ENCODE measurements at places on chromosomes 5 and 9.

DNA sequence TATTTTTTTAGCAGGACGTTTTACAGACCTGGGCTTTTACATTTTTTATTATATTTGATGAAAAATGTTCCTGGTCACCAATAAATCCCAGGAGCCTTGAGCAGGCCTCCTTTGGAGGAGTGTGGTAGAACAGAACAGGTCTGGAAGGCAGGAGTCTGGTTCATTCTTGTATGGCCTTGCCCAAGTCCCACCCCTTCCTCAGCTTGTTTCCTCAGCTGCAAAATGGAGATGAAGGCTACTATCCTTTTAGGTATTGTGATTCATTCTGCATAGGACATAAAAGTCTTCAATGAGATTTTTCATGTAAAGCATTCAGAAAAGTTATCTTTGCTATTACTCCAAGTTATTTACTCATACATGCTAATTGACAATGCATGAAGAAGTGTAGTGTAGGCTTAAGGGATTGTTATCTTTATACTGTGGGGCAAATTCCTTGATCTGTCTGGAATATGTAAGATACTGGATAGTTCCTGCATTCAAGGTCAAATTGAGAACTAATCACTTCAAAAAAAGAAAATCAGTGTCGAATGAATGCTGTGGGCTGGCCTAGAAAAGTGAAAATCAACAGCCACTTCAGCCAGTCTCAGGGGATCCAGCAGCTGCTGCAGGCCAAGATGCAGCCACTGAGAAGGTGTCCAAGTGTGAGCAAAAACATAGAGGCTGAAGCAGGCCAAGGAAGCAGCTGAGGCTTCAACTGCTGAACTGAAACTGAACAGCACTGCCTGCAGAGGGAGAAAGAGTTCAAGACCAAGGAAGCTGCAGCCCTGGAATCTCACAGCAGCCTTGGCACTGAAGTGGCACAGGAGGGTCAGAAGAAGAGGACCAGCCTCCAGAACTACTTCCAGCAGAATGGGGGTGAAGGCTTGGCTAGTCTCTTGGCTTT, 15.5 kb upstream of the SLC36A3 start:
- DNase-seq: no peak

DNA sequence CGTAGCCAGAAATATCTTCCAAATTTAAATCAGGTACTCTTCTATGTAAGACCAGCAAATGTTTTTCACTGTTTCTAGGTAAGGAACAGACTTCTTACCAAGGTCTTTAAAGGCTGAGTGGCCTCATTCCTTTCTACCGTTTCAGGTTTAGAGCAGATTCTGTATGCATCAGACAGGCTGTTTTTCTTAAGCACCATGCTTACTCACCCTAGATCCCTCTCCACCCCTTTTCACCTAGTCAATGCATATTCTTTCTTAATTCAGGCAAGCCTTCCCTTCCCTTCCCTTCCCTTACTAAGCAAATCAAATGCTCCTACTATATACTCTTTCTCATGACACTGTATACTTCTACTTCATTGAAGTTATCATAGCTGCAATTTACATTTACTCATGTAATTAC, 70.7 kb downstream of the RFX3 start:
- DNase-seq: no peak

GRCh38 chr9:134652291-134653225, 11.0 kb downstream of the COL5A1 start:
- no peak for DNase-seq

GRCh38 chr5:181173420-181174342, 26.3 kb downstream of the OR2V2 start:
- DNase-seq: peak; percentile 88

DNA sequence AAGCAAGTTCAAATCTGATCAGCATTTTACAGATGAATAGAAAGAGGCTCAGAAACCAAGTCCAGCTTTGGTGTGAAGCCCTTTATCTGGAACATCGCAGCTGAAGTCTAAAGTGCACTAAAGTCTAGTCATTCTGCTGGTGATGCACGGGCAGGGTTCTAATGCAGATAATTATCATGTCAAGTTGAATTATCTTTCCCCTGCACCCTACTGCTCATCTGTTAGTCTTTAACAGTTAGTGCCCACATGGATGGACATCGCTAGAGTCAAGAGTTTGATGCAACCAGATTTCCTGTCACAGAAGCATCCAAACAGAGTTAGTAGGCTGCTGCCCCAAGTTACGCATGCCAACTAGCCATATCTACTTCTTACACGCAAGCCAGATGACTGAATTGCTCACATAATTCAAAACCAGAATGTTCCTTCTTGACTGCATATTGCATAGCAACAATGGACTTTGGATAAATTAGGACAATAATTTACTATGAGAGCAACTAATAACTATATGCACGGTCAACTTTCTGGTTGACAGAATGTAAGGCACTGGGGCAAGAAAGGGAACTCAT, 1.6 kb upstream of the TOMM5 start:
- no peak for DNase-seq

DNA sequence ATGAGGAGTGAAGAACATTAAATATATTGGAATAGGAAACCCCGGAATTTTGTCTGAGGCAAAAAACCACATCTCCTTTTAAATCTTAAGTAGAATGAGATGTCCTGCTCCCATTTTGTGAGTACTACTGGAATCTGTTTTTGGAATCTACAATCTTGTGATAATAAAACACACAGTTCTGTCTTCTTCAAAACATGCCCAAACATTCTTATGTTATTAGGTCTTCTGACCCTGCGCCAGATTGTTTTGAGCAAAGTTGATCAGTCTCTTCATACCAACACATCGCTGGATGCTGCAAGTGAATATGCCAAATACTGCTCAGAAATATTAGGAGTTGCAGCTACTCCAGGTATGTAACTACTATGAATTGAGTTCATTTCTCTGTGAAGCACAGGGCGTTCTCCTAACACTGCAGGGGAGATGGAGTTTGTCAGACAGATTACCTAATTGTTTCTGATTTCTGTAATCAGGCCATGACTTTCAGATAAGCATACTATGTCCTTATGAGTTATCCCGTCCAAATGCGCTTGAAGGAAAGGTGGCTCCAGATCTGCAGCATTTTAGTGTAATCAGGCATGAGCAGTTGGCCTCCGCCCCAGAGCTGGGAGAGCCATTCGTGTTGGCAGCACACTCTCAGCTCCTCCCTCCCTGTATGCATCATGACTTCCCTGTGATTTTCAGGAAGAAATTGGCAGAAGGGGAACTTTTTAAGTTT, 88.0 kb downstream of the NLN start:
- no peak for DNase-seq

DNA sequence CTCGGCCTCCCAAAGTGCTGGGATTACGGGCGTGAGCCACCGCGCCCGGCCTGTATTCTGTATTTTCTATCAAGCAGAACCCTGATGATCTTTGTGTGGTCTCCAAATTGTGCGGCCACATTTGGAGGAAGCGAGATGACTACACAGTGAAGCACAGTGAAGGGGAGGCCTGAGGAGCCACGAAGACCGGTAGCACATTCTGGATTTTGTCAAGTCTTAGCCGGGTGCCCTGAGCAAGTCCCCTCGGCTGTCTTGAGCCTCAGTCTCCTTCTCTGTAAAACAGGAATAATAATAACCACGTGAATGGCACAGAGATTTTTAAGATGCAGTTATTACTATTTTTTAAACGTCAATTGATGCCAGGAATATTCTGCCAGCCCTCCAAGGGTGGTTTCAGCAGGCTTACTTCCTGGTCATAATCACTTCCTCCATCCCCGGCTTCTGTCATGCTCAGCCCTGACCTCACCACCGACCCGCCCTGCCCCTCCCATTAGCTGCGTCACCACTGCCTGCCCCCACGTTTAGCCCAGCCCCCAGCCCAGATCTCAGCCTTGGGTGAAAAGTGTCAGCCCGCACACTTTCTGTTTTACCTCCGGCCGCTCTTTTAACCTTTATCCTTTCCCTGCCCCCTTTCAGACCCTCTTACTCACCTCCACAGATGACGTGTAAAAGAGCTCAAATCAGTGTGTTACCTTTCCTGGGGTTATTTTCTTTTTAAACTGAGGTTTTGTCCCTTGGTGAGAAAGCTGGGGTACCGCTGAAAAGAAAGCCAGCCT, 27.0 kb upstream of the ERGIC1 start:
- peak; percentile 93 for DNase-seq

DNA sequence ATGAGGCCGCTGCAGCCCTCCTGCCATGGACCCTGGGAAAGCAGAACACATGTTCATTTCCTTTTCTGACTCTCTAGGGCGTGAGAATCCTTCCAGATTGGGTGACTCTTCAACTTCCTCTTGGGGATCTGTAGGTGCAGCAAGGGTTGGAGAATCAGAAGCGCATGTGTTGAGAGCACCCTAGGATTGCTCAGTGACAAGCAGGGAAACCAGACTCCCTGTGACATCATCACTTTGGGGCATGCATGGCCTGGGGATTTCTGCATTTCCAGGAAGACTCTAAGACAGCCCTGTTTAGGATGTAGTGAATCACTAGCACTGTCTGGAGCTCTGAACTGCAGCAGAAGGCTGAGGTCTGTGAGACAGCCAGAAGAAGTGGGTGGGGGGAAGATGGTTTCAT, 15.1 kb upstream of the LCP2 start:
- DNase-seq: peak; percentile 86

Measured in activated CD4-positive, alpha-beta T cell treated with anti-CD3 and anti-CD28 coated beads, Interleukin-2, amount 10 ng/mL, durations not matched to agents 24 days and 14 days (primary cell).